HFFc6 (cell line): ENCODE measurements at places on chromosomes 12 and 14.
A peak's percentile ranks its signal among the peaks of the same experiment; 100 is the strongest.

GRCh38 chr12:13099066-13099843, 4.2 kb downstream of the GSG1 start:
- DNase-seq: peak; percentile 30

DNA sequence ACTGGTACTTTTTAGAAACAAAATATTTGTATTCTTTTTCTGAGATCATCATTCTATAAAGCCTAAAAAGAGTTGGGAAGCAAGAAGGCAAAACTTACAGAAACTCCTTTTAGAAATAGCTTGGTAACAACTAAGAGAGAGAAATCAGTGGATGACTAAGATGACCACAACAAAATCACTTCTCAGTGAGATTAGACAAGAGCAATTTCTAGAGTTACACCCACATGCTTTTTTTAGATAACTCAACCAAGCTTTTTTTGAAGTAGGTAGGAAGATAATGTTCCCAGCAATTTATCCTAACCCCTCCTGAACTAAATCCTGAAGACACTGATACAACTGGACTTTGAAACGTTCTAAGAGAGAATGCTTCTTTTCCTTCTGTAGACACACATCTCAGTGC, 576.4 kb downstream of the SLC6A15 start:
- no peak for DNase-seq

DNA sequence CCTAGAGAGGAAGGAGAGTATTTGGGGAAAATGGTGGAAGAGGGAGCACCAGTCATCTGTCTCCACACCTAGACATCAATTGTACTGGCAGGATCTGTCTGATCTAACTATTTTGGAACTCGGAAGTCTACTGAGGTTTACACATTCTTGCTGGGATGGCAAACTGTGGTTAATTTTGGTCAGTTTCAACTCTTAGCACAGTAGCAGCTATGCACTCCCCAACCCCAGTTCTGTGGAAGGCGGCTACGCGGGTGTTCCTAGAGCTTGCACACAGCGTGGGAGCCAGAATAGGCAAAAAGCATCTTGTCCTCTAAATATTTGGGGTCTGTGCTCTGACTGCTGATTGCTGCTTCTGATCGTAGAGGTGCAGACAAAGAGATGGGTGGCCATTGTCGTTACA, 33.8 kb downstream of the TECPR2 start:
- no peak for DNase-seq

GRCh38 chr12:132276827-132277373, 52.5 kb downstream of the GALNT9 start:
- DNase-seq: no peak

- no peak for DNase-seq
These were observed 7.6 kb upstream of the SERPINA1 start for GRCh38 chr14:94395888-94396574.

- DNase-seq: no peak
These were observed 110.6 kb downstream of the DIO2 start for GRCh38 chr14:80100681-80101080.

DNA sequence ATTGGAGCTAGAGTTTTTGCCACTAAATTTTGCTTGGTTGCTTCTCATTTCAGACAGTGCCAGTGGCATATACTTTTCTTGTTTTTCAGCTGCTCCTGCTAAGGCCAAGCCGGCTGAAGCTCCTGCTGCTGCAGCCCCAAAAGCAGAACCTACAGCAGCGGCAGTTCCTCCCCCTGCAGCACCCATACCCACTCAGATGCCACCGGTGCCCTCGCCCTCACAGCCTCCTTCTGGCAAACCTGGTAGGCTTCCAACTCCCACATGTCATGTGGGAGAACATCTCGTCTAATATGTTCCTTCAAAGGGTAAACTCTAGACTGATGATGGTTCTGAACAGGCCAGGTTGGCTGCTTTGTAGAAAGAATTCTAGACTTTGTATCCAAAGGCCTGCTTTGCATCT, 11.0 kb downstream of the DLST start:
- DNase-seq: no peak

DNA sequence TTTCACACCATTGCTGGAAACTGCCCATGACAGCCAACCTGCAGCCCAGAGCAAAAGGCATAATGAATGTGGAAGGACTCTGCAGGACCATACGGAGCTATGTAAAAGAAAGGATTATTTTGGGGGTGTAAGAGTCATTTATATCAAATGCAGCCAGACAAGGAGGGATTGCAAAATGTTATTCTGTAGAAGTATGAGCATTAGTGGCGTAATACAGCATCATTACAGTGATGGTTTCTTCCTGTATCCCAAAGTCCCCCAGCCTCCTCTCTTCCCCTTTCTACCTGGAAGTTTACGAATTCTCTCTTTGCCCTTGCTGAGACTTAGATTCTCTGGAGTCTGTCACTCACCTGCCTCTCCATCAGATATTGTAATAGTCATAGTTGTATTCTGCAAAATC, 89.9 kb downstream of the BORCS5 start:
- no peak for DNase-seq

DNA sequence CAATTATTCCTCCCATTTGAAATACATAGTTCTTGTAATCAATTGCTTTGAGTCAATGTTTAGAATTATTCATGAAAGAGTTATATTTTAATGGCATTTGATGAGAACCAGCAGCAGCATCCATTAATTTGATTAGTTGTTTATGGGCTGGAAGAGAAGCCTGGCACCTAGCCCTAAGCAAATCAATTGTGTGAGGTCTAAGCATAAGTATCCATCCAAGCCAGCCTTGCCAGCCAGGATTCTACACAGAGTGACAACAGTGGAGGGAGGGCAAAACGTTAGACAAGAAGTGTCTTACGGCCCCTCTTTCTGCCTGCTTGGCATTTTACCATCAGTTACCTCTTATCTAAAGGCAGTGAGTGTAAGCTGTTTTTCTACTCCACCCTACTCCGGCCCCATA, 478.5 kb downstream of the NELL2 start:
- no peak for DNase-seq

GRCh38 chr14:25756876-25757275, 706.9 kb upstream of the STXBP6 start:
- no peak for DNase-seq

DNA sequence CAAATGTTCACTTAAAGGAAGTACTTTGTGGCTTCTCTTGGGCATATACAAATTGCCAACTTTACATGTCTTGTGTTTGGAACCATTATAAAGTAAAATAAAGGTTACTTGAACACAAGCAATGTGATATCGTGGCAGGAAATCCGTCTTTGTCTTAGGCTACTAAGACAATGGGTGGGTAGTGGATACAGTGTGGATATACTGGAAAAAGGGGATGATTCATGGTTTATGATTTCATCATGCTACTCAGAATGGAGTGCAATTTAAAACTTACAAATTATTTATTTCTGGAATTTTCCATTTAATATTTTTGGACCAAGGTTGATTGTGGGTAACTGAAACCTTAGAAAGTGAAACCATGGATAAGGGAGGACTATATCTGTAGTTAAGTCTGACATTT, 48.4 kb downstream of the MYRFL start:
- no peak for DNase-seq

GRCh38 chr12:39355841-39356240, 87.1 kb downstream of the KIF21A start:
- no peak for DNase-seq

GRCh38 chr12:29625359-29625953, 128.0 kb upstream of the OVCH1 start:
- DNase-seq: no peak

- DNase-seq: no peak
These were observed 366.4 kb downstream of the IPO8 start for GRCh38 chr12:30329281-30329680.

DNA sequence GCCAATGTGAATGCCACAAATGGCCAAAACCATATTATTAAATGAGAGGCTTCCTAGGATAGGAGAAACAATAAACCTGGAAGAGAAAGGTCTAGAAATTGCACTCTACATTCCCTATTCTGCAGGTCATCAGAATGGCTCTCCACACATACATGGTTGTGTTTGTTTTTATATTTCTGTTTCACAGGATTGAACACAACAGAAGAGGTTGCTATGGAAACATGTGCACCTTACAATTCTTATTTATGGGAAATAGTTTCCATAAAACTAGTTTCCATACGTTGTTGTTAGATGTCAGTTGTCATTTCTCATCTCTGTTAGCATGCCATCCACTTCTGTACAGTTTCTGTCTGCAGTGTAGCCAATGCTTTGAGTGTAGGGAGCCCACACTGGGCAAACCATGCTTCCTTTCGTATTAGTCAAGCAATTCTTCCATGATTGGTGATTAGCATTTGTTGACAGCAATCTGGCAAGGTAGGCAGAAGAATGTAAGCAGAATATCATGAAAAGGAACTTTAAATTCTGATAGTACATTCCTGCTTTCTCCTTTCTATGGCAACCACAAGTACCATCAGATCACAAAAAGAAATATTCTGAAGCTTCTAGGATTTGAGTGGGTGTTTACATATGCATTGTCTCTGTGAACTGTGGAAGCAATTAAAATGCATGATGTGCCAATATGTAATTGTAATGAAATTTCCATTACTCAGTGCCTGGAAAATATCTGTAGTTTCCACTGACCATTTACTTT, 141.6 kb upstream of the AVPR1A start:
- no peak for DNase-seq

DNA sequence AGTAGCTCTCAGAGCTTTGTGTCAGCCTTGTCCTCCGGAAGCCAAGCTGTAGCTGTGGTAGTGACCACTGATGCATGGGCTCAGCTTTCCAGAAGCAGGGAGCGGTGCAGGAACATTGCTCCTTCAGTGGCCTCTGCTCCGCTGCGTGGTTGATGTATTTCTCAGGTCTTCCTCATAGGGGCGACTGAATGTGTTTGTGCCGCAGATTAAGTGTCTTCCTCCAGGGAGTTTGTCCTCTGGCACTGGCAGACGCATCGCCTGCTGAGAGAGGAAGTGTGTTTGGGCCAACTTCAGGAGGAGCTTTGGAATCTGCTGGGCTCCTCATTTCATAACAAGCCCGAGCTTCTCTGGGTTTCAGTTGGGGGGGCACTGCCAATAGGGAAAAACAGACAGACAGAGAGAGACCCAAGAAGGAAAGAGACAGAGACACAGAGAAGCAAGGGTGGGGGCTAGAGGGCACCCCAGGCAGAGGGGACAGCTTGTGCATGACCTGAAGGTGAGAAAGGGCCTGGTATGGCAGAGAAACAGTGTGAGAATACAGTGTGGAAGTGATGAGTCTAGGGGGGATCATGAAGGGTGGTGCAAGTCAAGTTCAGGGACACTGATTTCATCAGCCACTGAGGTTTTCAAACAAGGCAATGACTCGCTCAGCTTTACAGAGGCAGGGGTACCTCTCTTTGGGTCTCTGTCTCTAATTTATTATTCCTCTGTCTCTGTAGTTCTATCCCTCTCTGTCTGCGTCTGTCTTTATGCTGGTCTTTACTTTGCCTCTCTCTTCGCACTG, 69.4 kb upstream of the PRIMA1 start:
- DNase-seq: no peak

- no peak for DNase-seq
These were observed 101.6 kb downstream of the OTX2 start for GRCh38 chr14:56708704-56709103.

DNA sequence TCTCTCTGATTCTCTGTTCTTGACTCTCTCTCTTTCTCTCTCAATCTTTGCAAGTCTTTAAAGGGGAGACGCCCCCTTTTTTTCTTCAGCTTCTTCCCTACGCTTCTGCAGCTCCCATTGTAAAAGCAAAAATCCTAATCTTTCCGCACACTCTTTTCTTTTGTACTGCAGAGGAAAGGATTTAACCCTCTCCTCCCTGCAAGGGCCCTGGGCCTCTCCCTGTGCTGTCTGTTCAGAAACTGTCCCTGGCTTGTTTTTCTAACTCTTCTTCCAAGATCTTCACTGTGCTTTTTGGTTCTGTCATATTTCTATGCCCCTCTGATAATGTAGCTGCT, 10.9 kb upstream of the SALL2 start:
- no peak for DNase-seq
